ENCODE measurements at places on chromosomes 6 and 20.

DNA sequence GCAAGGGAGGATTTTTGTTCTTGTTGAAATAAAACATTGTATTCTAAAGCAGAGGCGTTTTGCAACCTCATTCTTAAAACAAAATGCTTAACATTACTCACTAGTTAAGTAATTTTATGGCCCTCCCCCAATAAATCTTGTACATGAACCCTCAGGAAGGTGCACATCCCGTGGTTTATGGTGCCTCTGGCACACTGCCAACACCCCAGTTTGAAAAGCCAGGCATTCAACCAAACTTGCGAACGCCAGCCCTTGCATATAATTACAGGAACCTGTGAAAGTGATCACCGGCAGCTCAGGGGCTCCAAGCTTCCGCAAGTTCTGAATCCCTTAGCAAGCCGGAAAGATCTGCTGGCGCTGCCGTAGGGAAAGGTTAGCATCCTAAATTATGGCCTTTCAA is 1109.0 kb upstream of the FLRT3 start:
- no peak for DNase-seq

DNA sequence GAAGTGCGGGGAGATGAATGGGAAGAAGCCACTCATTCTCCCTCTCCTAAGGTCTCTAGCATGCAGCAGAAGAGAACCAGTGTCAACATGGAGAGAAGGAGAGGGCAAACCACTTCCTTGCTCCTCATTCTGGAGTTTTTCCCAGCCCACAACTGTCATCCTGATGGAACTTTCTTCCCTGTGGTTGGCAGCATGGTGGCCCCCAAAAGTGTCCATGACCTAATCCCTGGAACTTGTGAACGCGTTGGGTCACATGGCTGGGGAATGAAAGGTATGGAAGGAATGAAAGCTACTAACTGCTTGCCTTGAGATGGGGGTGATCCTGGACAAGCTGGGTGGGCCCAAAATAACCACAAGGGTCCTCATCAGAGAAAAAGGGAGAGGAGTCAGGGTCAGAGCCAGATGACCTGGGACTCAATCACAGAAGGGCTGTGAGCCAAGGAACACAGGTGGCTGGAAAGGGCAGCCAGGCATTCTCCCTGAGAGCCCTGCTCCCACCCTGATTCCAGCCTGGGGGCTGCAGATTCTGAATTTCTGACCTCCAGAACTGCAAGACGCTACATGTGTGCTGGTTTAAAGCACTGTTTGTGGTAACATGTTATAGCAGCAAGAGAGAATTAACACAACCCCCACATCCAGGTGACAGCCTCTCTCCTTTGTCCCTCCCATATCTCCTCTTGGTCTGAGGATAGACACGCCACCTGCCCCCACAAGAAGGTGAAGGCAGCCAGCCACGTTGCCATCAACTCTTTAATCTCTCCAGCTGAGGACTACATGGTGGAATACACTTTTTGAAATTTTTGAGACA is 63.2 kb downstream of the PYGB start:
- peak; percentile 59 for DNase-seq

GRCh38 chr6:158775832-158776231 is 43.3 kb downstream of the EZR start:
- DNase-seq, result no peak

GRCh38 chr20:258963-259362 is 1.4 kb downstream of the DEFB132 start:
- DNase-seq, result no peak

DNA sequence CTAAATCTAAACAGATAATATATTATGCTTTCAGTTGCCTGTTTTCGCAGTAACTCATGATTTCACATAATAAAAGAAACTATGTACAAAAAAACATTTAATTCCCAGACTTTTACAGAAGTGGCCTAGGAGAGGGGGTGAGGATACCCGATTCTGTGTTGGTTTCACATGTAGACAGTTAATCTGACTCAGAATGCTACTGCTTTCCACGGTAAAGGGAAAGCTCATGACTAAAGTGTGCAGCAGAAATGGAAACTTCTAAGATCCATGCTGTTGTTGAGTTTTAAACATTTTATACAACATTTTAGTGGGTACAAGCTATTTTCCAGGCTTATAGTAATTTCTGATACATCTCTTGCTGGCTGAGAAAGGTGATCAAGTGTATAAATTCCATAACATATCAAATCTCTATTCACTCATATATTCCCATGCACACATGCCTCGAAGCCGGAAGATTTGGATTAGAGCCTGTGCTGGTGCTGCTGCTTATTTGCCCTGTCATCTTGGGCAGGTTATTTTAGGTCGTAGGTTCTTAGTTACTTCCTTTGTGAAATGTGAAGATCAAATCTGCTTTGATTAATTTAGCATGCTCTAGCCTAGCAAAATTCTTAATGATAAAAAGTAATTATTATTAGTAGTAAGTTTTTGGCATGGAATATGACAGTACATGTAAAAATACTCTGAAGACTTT is 896.7 kb upstream of the MAP3K7 start:
- no peak for DNase-seq

- no peak for DNase-seq
These were observed 50.2 kb downstream of the COL12A1 start for GRCh38 chr6:75155631-75156030.

GRCh38 chr6:135179920-135180541 is 1.1 kb upstream of the MYB start:
- DNase-seq, result no peak

- DNase-seq, result peak; percentile 23
These were observed 18.8 kb downstream of the MAP3K4 start for GRCh38 chr6:161010418-161010817.

GRCh38 chr6:11188161-11188915 is 44.1 kb downstream of the NEDD9 start:
- DNase-seq, result peak; percentile 21

DNA sequence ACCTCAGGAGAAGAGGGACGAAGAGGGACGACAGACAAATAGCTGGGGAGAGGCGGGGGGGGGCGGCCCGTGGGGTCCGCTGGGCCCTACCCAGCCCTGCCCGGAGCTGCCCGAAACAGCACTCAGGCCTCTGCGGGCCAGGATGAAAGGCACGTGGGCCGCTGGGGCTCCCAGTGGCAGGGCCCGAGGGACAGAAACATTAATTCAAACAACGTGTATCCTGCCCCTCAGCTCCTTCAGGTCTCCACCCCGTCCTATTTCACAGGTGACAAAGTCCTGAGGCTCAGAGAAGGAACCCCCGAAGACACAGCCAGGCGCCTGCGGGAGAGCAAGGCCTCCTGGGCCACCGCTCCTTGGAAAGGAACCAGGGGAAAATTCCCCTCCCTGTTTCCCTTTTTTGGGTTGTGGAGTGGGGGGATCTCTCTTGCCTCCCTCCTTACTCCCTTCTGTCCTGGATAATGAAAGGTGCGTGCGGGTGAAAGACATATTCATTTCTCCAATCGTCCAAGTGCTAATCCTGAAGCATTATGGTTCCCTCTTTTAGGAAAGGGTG is 93.3 kb downstream of the RNASET2 start:
- no peak for DNase-seq

GRCh38 chr6:53239526-53239925 is 90.9 kb upstream of the GCM1 start:
- no peak for DNase-seq

GRCh38 chr6:355373-356208 is 36.0 kb upstream of the IRF4 start:
- DNase-seq, result no peak

GRCh38 chr6:89819336-89820130 is at the start of gene MDN1:
Gene MDN1 (minus strand): TSS chr6:89819794. CDS start chr6:89819607, 187 bp downstream.
- DNase-seq, result peak; percentile 92

- DNase-seq, result no peak
These were observed 66.4 kb downstream of the LY86 start for GRCh38 chr6:6654599-6655575.

DNA sequence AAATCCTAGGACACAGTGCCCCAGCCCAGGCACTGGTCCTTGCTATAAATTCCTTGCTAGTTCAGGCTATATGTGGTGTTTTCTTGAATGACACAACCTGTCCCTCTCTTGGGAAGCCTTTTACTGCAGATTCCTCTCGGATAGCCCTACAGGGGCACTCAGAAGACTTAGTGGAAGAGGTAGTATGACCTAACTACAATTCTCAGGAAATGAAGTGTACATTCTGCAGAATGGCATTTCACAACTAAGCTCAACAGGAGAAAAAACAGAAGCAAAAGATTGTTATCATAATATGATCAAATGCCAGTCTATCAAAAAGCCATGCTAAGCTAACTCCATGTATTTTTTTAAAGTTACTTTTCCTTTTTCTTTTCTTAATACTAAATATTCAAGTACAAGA is 66.3 kb upstream of the FBXL4 start:
- DNase-seq, result no peak

DNA sequence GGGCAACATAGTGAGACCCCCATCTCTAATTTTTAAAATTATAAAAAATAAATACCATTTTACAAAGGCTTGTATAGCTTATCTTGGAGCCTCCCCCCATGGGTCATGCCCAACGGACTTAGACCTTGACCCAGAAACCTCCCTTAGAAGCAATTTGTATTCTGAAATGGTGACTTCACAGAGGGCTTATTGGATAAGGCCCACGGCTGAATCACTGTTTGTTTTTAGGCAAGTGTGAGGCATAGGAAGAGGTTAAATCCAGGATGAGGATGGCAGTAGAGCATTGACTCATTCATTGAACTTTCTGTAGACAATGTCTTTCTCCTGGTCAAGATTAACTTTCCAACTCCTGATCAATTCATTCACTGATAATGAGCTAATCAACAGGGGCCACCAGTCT is 6.2 kb upstream of the SNAI1 start:
- DNase-seq, result no peak

DNA sequence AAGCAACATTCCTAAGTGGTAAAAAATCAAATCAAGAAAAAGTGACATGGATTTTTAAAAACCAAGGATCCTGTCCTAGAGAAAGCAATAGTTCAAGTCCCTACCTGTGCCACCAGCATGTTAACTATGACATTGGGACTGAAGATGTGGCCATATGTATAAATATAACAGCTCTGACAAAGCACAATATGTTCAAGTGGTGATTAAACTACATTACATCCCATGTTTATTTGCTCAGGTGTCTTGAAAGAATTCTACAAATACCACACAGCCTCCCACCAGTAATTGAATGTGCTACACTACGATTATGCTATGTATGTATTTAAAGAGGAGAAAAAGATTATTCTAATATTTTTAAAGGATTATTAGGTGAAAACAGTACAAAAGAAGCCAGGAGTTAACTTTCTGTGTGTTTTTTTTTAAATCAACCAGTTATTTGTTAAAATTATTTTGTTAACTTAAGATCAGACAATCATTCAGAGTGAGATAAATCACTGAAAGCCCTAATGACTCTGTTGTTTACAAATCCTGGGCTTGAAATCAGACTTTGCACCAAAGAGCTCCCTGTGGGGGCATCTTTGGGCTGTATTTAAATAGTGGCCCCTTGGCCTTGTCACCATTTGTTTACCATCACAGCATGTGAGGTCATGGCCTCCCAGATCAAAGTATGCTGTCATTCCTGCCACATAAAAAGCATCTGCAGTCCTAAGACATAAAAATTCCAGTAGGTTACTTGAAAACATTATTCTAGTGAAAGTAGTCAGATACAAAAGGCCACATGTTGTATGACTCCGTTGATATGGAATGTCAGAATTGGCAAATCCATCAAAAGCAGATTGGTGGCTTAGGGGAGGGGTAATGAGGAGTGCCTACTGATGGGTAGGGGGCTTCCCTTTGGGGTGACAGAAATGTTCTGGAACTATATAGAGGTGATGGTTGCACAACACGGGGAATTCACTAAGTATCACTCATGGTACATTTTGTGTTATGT is 17.1 kb downstream of the TTLL2 start:
- DNase-seq, result no peak

GRCh38 chr6:149897015-149897697 is 757 bp downstream of the RAET1E start:
- peak; percentile 96 for DNase-seq

- no peak for DNase-seq
These were observed 32.8 kb downstream of the TCF15 start for GRCh38 chr20:577167-577791.

DNA sequence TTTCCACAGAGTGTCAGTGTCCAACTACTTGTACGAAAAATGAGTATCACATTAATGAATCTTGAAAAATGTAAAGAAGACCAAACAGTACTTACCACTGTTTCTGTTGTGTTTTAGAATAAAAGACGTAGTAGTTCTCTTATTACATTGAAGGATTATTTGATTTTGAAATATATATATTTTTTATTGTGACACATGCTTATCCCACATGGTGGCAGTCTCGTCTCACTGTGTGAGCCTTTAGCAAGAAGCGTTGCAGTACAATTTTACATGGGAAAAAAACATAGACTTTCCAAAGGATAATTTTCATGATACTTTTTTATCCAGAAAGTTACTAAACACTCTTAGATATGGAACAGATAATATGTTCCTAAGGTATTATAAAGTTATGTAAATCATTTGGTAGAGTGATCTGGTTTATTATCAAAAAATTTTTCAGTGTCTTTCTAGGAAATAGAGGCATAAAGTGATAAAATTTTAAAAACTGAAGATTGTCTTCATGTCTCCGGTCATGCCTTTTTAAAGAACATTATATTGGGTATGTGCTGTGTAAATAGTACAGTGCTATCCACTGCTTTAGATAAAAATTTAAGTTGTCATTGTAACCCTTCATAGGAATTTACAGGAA is 117.5 kb upstream of the SAMD5 start:
- peak; percentile 5 for DNase-seq

- DNase-seq, result no peak
These were observed 7.0 kb upstream of the PRSS35 start for GRCh38 chr6:83505356-83505755.

DNA sequence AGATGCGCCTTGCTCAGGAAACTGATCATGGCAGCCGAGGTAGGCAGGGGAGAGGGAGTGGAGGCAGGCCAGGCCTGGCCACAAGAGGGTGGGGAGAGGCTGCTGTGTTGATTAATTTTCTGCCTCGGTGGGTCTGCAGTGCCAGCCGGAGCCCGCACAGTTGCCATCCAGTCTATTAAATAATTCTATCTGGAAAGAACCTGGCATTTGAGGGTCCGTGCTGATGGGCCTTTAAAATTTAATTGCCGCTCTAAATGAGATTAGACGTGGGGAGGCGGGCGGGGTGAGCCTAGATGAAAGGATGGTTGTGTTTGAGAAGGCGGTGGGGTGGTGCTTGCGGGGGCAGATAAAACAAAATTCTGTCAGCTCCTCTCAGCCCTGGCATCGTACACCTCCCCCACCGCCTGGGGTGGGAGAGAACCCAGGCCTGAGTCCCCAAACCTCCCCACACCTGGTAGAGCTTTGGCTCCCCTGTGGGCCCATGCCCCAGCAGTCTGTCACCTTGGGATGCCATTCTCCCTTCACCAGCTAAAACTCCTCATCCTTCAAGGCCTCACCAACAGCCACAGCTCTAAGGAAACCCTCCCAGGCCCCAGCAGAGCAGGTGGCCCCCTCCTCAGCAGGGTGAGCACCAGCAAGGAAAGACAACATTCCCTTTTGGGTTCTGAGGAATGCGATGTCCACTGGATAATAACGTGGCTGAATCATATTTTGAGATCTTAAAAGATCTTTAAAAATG is 167.3 kb downstream of the GRM4 start:
- no peak for DNase-seq
